Purkinje cell (primary cell): ENCODE measurements at places on chromosomes 16 and 17. TPM values are rescaled to one million over a fixed set of nuclear protein-coding genes. Genes with fewer than 3 reads are reported as not detected.

Gene SHBG
- polyA plus RNA-seq, result 2.5 TPM in 1 of 2 replicates, not detected in the other

Gene HES7
- polyA plus RNA-seq, result not detected in 2 replicates

Gene BRIP1
- polyA plus RNA-seq, result 3.1 and 3.5 TPM in 2 replicates

Gene NIP7
- polyA plus RNA-seq, result 8.2 and 11.3 TPM in 2 replicates

Gene GHDC
- polyA plus RNA-seq, result 0.25 and 1.2 TPM in 2 replicates

Gene GGT6
- polyA plus RNA-seq, result not detected in 2 replicates

Gene TRAPPC1
- 321 and 349 TPM in 2 replicates for polyA plus RNA-seq

Gene NLRC5
- 1.1 and 3.2 TPM in 2 replicates for polyA plus RNA-seq

Gene PSMB3
- polyA plus RNA-seq, result 657 and 801 TPM in 2 replicates

Gene ENGASE
- 0.27 and 0.35 TPM in 2 replicates for polyA plus RNA-seq

Gene CES3
- polyA plus RNA-seq, result 0.86 and 0.90 TPM in 2 replicates

Gene PROCA1
- 0.74 and 1.7 TPM in 2 replicates for polyA plus RNA-seq

Gene KRT40
- polyA plus RNA-seq, result not detected in 2 replicates

Gene ATP6V0A1
- polyA plus RNA-seq, result 279 and 330 TPM in 2 replicates

Gene KREMEN2
- polyA plus RNA-seq, result not detected in 2 replicates

Gene HCRT
- not detected in 2 replicates for polyA plus RNA-seq

Gene TEX14
- 0.59 and 2.9 TPM in 2 replicates for polyA plus RNA-seq

Gene KRTAP3-1
- polyA plus RNA-seq, result not detected in 2 replicates

Gene MMP15
- 1.7 and 4.4 TPM in 2 replicates for polyA plus RNA-seq

Gene TBC1D3G
- 0.18 TPM in 1 of 2 replicates, not detected in the other for polyA plus RNA-seq

Gene CLEC19A
- polyA plus RNA-seq, result 4.4 TPM in 1 of 2 replicates, not detected in the other

Gene IL34
- polyA plus RNA-seq, result 1.7 TPM in 1 of 2 replicates, not detected in the other

Gene GRB7
- polyA plus RNA-seq, result not detected in 2 replicates

Gene ADAM11
- 1.5 TPM in 1 of 2 replicates, not detected in the other for polyA plus RNA-seq

Gene MYH8
- polyA plus RNA-seq, result not detected in 2 replicates

Gene MMP28
- polyA plus RNA-seq, result 0.66 and 2.0 TPM in 2 replicates

Gene RNU2-1
- not detected in 2 replicates for polyA plus RNA-seq

Gene CCL16
- polyA plus RNA-seq, result not detected in 2 replicates

Gene GSG1L
- 0.16 TPM in 1 of 2 replicates, not detected in the other for polyA plus RNA-seq

Gene TNFSF12
- polyA plus RNA-seq, result 1.9 and 5.1 TPM in 2 replicates

Gene CA7
- polyA plus RNA-seq, result 15.9 and 38.9 TPM in 2 replicates

Gene ABCA8
- polyA plus RNA-seq, result 5.3 TPM in 2 replicates

Gene HAS3
- polyA plus RNA-seq, result 0.11 and 0.25 TPM in 2 replicates

Gene NOG
- 4.9 and 9.2 TPM in 2 replicates for polyA plus RNA-seq

Gene KRTAP4-6
- not detected in 2 replicates for polyA plus RNA-seq

Gene ANKRD40CL
- not detected in 2 replicates for polyA plus RNA-seq

Gene SBK1
- polyA plus RNA-seq, result 3.2 and 6.9 TPM in 2 replicates

Gene PGAP6
- 0.07 and 0.27 TPM in 2 replicates for polyA plus RNA-seq
